Cortex of kidney (tissue), 1 donor: ENCODE measurements at places on chromosomes 6 and 20.

GRCh38 chr6:118319894-118320649 lies 228.0 kb upstream of the PLN start:
- DNase-seq: no peak

DNA sequence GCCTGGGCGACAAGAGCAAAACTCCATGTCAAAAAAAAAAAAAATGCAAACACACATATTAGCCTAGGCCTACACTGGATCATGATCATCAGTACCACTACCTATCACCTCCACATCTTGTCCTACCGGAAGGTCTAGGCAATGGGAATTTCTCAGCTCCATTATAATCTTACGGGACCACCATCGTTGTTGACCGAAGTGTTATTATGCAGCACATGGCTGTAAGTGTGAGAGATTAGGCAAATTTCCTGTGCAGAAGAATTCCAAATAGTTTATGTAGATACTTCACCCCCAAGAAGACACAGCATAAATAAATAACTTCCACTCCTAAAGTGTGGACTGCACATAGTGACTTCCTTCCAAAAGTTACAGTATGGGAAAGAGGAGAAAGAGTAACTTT lies 16.8 kb upstream of the KIAA1755 start:
- DNase-seq: no peak

DNA sequence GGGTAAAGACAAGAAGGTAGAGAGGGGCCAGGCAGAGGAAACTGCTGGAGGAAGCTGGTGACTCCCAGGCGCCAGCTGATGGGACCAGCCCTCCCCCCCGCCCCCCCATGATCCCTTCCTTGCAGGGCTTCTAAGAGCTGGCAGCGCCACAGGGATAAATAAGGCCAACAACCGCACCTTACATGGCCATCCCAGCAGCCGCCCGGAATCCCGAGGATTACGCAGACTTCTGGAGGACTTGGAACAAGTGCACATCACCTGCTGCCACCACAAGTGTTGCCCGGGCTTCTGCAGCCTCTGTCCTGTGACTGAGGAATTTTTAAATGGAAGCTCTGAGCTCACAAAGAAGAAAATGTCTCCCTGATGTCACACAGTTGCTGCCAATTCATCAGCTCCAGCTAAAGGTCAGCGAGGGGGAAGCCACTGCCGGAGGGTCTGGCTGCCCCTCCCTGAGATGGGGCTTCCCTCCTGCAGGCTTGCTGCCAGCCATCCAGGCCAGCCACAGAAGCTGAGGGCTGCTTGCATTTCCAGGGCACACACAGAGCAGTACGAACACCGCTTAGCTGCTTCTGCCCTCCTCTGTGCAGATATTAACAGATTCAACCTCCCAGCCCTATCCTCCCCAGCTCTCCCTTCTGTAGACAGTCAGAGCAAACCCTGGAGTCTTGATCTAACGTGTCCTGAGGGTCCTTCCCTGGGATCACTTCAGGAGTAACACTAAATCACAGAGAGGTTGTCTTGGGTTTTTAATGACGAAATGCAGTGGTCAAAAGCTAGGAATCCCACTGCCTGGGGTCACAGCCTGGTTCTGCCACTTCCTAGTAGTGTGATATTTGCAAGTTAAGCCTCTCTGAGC lies 38.6 kb upstream of the PIM1 start:
- DNase-seq: no peak

DNA sequence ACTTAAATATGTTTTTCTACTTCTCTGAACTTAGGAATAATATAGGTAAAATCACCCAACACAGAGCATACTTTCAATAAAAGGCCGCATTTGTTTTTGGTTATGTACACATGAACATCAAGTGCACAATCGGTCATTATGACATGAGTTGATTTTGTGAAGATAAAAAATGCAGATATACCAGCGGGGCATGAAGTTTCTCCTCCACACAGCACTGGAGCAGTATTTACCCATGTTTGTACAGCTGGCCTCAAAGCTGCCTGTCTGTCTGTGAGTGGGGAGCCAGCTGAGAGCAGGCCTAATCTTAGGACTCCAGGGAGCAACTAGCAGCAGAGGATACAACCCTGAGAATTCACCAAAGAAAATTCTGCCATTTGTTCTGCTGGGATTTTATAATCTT lies 206.5 kb downstream of the TPBG start:
- no peak for DNase-seq

DNA sequence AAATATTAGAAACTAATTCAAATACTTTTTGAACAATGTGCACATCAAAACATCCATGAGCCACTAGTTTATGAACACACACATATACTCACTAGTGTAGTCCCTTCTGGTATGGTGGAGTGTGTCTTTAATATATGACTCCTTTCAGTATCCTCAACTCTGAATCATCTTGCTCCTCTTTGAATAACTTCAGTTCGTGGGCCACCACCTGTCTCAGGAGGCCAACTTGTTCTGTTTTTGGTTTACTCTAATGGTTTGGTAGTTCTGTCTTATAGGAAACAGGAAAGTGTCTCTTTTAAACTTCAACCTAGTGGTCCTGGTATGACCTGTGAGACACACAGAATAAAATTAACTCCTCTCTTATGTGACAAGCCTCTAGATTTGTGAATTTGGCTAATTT lies 55.6 kb downstream of the ZNF292 start:
- no peak for DNase-seq

- no peak for DNase-seq
Measured at GRCh38 chr20:17959257-17959627, 9.4 kb downstream of the SNX5 start.

GRCh38 chr6:116485559-116486184 lies 24.5 kb downstream of the CALHM6 start:
- no peak for DNase-seq

- DNase-seq: no peak
Measured at GRCh38 chr6:96716221-96716620, 121.1 kb downstream of the GPR63 start.

- DNase-seq: no peak
Measured at GRCh38 chr6:132168961-132169360, 217.8 kb upstream of the CCN2 start.

- no peak for DNase-seq
Measured at GRCh38 chr6:94074764-94075163, 655.4 kb upstream of the EPHA7 start.

DNA sequence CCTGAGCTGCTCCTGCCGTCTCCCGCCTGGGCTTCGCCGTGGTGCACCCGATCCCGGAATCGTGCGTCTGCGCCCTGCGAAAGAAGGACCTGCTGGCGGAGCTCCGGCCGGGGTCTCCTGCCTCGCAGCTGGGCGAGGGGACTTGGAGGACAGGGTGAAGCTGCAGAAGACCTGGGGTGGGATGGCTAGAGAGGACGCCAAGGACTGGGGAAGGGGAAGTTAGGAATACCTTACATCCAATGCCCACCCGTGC lies 150.2 kb downstream of the PRL start:
- no peak for DNase-seq

DNA sequence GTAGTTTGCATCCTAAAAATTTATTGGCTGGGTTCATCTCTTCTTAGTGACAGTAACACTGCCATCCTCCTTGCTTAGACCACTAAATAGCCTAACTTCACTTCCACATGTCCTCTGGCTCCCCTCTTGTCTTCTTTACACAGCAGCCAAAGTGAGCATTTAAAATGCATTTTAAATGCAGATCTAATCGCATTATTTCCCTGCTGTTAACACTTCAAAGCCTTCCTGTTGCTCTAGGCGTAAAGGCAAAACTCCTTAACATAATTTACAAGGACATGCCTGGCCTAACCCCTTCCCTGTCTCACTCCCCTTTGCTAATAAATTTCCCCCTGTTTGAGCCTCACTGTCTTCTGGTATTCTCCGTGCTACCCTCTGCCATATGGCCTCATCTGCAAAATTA lies 26.5 kb downstream of the NKAIN2 start:
- no peak for DNase-seq

GRCh38 chr6:11542863-11543262 lies 5.3 kb downstream of the TMEM170B start:
- no peak for DNase-seq

DNA sequence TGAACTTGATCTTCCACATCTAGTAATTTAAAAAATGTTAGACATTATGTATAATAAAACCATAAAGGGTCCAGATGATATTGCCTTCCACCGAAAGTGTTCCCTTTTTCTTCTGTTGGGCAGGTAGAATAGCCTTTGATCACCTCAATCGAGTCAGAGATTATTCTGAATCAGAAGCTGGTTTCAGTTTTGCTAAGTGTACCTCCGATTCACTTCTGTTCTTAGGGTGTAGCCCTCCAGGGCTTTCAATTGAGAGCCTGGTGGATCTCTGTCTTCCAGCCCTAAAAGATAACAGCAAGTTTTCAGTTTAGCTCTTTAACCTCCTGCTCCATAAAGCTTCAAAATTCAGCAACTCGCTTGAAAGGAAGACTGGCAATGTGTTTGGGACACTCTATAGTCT lies 21.1 kb upstream of the AIG1 start:
- no peak for DNase-seq

- no peak for DNase-seq
Measured at GRCh38 chr6:16278048-16278724, 39.8 kb downstream of the GMPR start.

DNA sequence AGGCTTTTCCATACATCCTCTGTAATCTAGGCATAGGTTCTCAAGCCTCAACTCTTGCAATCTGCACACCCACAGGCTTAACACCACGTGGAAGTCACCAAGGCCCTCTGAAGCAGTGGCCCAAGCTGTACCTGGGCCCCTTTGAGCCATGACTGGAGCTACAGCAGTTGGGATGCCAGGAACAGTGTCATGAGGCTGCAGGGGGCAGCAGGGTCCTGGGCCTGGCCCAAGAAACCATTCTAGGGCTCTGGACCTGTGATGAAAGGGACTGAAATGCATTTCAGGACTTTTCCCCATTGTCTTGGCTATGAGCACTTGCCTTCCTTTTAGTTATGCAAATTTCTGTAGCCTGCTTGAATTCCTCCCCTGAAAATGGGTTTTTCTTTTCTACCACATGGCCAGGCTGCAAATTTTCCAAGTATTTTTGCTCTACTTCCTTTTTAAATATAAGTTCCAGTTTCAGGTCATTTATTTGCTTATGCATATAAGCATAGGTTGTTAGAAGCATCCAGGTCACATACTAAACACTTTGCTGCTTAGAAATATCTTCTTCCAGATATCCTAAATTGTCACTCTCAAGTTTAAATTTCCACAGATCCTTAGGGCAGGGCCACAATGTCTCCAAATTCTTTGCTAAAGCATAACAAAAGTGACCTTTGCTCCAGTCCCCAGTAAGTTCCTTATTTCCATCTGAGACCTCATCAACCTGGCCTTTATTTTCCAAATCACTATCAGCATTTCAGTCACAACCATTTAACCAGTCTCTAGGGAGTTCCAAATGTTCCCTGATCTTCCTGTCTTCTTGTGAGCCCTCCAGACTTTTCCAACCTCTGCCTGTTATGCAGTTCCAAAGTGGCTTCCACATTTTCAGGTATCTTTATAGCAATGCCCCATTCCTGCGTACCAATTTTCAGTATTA lies 48.6 kb upstream of the CD2AP start:
- no peak for DNase-seq

GRCh38 chr6:157438611-157439111 lies 57.7 kb downstream of the ZDHHC14 start:
- no peak for DNase-seq

GRCh38 chr6:36169023-36170007 lies 27.2 kb upstream of the BRPF3 start:
- DNase-seq: no peak

GRCh38 chr6:109526905-109527628 lies 44.0 kb upstream of the ZBTB24 start:
- no peak for DNase-seq

GRCh38 chr6:144820270-144820669 lies 535.1 kb downstream of the UTRN start:
- DNase-seq: no peak

GRCh38 chr6:112030206-112030960 lies 23.5 kb upstream of the CCN6 start:
- DNase-seq: no peak

- DNase-seq: no peak
Measured at GRCh38 chr6:72403413-72403812, 218.5 kb upstream of the KCNQ5 start.

DNA sequence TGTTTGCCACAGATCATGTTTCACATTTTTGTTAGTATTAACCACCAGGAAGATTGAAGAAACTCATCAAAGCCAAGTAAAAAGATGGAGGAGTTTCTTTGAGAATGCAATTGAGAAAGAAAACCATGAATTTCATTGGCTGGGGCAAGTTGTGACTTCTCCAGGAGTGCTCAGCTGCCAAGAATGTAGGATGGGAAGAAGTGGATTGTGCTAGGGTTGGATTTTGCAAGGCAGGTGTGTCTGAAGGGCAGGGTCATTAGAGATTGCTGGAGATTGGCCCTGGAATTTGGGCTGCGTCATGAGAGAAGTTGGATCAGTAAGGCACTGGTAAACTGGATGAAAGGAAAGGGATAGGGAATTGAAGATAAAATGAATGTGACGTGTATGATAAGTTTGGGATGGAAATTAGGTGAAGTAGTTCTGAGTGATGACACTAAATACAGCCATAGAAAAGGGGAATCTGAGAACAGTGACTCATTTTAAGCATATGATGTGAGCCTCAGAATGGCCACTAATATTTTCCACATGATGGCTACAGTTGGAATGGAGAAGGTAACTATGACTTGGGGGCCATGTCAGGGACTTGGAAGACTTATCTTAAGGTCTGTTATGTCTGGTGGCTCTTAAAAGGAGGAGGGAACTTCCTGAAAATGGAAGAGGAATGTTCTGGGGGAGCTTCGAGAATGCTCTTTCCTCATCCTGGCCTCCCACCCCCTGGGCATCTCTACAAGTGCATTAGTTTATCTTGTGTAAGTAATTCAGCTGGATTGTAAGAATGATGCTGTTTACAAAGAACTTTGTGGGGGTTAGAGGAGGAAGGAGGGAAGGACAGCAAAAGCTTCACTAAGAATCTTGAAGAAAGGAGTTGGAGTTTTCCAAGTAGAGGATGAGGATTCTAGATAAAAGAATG lies 27.8 kb upstream of the ERVFRD-1 start:
- no peak for DNase-seq

DNA sequence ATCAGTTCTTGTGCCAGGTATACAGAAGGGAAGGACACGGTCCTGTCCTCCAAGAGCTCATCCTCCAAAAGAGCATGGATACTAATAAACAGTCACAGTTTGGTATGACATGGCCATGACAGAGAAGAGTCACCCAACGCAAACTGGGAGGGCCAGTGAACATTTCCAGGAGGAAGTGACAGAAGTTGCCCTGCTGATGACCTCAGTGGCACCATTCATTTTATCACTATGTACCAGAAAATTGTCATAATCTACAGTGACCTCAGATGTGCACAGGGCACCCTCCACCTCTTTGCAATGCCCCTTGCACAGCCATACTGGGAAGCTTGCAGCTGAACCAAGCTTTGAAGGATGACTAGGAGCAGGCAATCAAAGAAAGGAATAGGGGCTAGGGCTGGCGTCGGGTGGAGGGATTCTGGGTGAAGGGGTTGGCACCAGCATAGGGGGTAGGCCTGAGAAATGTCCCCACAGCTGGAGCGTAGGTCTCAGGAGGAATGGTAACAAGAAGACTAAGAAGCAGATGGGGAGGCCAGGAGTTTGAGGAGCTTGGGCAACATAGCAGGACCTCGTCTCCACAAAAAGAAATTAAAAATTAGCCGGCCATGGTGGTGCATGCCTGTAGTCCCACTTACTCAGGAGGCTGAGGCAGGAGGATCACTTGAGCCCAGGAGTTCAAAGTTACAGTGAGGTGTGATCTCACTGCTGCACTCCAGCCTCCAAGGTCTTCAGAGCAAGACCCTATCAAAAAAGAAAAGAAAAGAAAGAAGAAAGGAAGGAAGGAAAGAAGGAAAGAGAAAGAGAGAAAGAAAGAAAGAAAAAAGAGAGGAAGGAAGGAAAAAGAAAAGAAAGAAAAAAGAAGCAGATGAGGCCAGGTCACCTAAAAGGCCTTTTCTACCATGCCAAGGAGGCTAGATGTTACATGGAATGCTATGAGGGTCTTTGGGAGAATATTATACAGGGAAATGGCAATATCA lies 65.3 kb upstream of the SNX9 start:
- no peak for DNase-seq

GRCh38 chr20:12699374-12700228 lies 309.2 kb upstream of the SPTLC3 start:
- no peak for DNase-seq
